ENCODE measurements at places on chromosomes 3 and 15. TPM values are rescaled to one million over a fixed set of nuclear protein-coding genes. Genes with fewer than 3 reads are reported as not detected.

The ARPP19 gene
- total RNA-seq = 190 TPM

The LNP1 gene
- total RNA-seq = 1.9 TPM

The NEIL1 gene
- total RNA-seq = 5.4 TPM

The DNAH12 gene
- 0.08 TPM for total RNA-seq

The USP4 gene
- total RNA-seq = 64.0 TPM

- H3K27me3 ChIP-seq = no peaks in the 10 kb centered on the region
- peak overlapping the region; percentile 22 for H3K4me3 ChIP-seq
- DNase-seq = no peak
- H3K27ac ChIP-seq = peak overlapping the region; percentile 72
- peaks cover 48% of the 10 kb centered on the region for H3K4me1 ChIP-seq
- peaks cover 7% of the 10 kb centered on the region for H3K36me3 ChIP-seq
Measured at GRCh38 chr15:99703603-99704443, 29.4 kb downstream of the LYSMD4 start.

DNA sequence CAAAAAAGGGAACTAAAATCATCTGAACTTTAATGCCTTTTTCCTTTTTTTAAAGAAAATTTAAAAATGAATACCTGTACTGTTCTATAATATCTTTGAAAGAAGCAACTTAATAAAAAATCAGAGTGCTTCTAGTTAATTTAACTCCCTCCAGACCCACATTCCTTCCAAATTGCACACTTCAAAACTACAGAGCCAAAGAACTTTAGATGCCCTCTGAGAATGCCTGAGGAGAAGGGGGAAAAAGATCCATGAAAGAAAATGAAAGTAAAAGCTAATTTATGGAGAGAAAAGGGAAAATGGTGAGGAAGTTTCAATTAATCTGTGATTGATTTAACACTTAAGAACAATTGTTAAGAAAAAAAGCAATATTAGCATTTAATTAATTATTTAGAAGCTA, 1141.6 kb downstream of the IGSF11 start:
- no peak overlapping the region for H3K27ac ChIP-seq
- DNase-seq = no peak
- no peaks in the 10 kb centered on the region for H3K36me3 ChIP-seq
- H3K27me3 ChIP-seq = no peaks in the 10 kb centered on the region

DNA sequence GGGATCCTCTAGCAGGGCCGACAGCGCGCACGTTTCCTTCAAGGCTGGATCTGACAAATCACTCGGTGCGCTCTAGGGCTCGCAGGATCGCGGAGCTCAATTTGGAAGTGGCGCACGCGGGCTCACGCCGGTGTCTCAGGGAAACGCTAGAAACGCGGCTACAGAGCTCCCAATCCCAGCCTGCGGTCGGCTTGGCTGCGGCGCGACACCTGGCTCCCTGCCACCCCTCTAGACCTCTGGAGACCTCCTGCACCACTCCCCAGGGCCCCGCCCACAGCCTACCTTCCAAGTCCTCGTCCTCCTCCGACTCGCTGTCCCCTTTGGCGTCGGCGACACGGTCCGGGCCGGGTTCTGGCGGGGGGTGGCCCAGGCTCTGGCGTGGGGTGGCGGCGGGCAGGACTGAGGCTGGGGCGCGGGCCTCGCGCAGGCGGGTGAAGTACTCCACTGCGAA, 596 bp downstream of the PRKAR2A start:
- DNase-seq = peak; percentile 58
- peak overlapping the region; percentile 86 for H3K4me3 ChIP-seq
- no peaks in the 10 kb centered on the region for H3K27me3 ChIP-seq
- peaks cover 13% of the 10 kb centered on the region for H3K36me3 ChIP-seq

- peaks cover 11% of the 10 kb centered on the region for H3K27me3 ChIP-seq
- H3K36me3 ChIP-seq = no peaks in the 10 kb centered on the region
- H3K4me3 ChIP-seq = no peak overlapping the region
- no peak overlapping the region for H3K27ac ChIP-seq
- no peaks in the 10 kb centered on the region for H3K4me1 ChIP-seq
Measured at GRCh38 chr3:16176391-16177030, 2.0 kb downstream of the GALNT15 start.

DNA sequence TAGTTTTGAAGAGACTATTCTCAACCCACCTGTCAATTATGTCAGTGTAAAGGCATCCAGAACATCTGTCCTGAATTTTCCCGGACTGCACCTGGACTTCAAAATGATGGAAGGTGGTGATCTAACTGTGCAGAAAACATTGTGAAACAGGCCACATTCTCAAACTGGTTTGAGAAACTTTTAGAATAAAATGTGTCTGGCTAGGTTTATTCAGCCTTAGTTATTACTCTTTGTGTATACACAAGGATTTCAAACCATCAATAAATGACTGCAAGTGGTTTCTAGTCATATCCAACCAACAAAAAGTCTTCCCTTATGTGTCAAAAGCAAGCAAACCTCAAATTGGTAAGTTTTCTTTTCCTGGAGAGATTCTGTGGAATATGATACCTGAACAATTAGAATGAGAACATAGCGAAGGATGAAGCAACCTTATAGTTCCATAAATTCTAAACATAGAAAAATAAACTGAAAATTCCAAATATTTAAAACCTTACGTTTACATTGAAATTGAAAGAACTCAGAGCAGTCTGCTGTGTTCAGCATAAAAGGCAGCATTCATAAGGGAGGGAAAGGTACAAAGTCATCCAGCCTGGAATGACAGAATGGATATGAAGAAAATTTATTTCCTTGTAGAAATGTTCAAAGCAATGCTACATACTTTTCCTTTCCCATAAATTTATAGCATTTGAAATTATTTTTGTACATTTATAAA, 306.6 kb upstream of the TGFBR2 start:
- peaks cover 6% of the 10 kb centered on the region for H3K4me1 ChIP-seq
- DNase-seq = no peak
- no peak overlapping the region for H3K27ac ChIP-seq
- H3K4me3 ChIP-seq = no peak overlapping the region

DNA sequence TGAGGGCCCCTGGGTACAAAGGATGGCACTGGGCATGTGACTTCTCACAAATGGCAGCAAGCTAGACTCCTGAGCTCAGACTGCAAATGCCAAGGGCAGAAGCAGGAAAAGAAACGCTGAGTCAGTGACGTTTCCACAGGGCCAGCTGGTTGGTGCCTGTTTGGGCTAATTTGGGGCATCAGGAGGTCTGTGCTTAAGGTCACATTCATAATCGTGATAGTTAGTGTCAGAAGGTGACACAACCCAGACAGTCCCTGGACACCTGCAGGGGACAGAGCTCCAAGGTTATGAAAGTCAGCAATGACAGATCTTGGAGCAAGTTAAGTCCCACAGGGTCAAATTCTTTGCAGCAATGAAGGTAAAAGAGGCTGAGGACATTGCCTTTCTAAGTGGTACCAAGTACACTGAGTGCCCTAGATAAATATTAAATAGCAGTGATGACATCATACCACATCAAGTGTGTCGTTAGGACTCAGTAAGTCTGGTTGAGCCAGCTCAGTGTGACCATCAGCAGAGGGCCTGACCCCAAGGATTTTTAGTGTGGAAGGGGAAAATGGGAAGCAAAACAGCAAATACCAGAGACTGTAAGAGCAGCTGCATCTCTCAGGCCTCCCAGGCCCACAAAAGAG, 556.9 kb upstream of the CFAP20DC start:
- no peak for DNase-seq
- H3K4me3 ChIP-seq = no peak overlapping the region
- H3K36me3 ChIP-seq = no peaks in the 10 kb centered on the region
- H3K4me1 ChIP-seq = no peaks in the 10 kb centered on the region

DNA sequence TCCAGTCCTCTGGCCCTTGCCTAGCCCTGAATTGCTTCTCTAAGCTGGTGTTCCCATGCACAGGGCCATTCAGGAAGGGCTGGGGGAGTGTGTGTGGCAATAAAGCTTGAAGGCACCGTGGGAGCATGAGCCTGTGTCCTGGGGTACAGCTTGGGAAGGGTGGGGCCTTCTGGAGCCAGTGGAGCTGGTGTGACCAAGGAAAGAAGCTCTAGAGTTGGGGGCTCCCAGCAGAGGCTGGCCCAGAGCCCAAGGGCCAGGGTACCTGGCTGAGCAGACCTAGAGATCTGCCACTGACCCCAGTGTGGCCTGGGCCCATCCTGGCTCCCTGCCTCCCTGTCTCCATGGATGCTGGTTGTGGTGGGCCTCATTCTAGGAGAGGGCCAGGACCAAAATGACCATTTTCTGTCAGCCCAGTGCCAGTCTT, 8.1 kb downstream of the ABTB1 start:
- H3K4me1 ChIP-seq = peaks cover 8% of the 10 kb centered on the region
- DNase-seq = no peak
- no peak overlapping the region for H3K4me3 ChIP-seq
- H3K36me3 ChIP-seq = no peaks in the 10 kb centered on the region
- H3K27ac ChIP-seq = no peak overlapping the region
